NCI-H2029 (cell line): ENCODE measurements at places on chromosomes 5 and 9.
A peak's percentile ranks its signal among the peaks of the same experiment; 100 is the strongest.

- DNase-seq, result no peak
These were observed 183.9 kb downstream of the AUH start for GRCh38 chr9:91177661-91178280.

DNA sequence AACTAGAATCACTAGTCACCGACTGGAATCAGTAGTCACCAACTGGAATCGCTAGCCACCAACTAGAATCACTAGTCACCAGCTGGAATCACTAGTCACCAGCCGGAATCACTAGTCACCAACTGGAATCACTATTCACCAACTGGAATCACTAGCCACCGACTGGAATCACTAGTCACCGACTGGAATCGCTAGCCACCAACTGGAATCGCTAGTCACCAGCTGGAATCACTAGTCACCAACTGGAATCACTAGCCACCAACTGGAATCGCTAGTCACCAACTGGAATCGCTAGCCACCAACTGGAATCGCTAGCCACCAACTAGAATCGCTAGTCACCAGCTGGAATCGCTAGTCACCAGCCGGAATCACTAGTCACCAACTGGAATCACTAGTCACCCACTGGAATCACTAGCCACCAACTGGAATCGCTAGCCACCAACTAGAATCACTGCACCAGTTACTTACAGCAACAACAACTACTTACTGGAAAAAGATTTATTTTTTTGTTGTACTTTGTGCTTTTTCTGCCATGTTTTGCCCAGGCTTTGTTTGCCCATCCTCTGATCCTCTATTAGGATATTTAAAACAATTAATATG lies 25.7 kb upstream of the FLT4 start:
- DNase-seq, result no peak

DNA sequence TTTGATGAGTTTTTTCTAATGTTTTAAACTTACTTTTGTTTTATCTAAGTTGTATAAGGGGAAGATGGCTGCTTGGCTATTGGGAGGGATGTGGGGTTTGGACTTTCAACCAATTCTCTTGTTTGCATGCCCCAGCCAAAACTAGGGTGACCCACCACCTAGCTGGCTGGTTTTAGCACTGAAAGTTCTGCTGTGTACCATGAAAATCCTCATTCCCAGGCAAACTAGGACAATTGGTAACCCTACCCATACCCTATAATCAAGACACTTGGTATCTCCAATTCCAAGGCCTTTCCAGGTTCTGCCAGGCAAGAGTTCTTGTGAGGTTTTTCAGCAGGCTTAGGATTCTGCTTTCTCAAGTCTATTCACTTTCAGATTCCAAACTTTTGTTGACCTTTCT lies 13.1 kb downstream of the RAB3C start:
- DNase-seq, result no peak

DNA sequence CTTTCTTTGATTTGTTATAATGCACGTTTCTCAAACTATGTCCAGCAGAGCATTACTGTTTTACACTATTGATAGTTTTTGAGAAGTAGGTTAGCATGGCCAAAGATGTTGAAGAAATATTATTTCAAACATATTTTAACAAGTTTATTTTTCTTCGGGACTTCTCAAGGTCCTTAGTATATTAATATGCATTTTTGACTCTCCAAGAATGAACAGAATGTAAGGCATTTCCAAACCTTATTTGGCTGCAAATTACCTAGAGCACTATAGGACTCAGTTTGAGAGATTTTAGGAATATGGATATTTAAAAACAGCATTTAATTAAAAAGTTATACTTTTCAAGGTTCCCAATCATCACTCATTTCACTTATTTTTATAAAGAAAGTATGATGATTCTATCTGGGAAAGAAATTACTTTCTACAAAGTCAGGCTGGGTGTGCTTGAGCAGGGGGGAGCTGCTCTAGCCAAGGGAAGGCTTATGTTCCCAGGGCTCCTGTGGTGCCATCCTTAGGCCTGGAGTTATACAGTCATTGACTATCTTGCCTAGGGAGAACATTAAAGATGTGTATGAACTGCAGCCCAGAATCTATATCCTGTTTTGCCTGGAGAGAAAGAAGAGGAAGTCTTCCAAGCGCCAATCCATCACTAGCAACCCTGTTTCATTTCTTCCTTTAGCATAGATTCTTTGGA lies 27.6 kb upstream of the NREP start:
- no peak for DNase-seq

- DNase-seq, result no peak
These were observed 31.6 kb upstream of the NAA35 start for GRCh38 chr9:85909390-85909789.

DNA sequence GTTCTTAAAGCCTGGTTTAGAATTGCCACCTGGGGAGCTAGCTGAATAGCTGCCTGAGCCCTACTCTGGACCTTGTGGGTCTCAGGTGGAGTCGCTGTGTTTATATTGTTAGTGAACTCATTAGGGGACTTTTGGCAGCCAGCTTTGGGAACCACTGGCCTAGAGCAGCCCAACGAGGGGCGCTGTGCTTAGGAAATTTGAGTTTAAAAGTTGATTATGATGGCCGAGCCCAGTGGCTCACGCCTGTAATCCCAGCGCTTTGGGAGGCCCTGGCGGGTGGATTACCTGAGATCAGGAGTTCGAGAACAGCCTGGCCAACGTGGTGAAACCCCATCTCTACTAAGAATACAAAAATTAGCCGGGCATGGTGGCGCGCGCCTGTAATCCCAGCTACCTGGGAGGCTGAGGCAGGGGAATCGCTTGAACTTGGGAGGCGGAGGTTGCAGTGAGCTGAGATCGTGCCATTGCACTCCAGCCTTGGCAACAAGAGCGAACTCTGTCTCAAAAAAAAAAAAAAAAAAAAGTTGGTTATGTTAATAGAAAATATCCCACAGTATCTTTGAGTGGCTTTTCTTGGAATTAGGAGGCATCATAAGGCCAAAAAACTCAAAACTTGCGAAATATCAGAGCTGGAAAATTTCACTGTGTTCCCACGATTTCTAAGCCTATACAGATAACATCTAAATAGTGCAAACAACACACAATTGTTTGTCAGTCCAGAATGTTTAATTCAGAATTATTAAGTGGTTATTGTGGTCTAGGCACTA lies 809 bp downstream of the MCCC2 start:
- no peak for DNase-seq

GRCh38 chr5:74556006-74556405 lies 84.5 kb downstream of the ENC1 start:
- DNase-seq, result no peak

DNA sequence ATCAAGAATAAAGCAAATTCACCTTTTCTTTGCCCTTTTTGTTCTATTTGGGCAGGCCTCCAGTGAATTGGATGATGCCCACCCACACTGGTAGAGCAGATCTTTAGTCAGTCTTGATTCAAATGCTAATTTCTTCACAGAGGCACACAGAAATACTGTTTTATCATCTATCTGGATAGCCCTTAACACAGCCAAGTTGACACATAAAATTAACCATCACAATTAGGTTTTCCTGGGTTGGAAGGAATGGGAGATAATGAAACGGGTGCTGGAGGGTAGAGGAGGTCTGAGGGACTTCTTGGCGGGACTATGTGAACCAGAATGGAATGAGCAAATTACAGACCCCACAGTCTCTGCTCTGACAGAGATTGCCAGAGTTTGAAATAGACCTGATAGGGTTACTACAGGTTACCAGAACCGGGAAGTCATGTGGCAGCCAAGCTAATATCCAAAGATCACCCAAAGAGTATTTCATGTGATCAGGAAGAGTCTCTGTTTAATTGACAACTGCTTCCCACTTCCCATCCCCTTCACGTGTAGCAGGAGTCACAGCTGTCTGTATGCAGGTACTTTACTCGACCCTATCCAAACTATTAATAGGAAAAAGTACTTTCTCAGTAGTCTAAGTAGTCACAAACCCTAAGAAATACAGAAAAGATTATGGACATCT lies 20.0 kb upstream of the TMEM161B start:
- no peak for DNase-seq

- no peak for DNase-seq
These were observed 184.4 kb upstream of the IER5L start for GRCh38 chr9:129362287-129363000.

- DNase-seq, result no peak
These were observed 3.7 kb downstream of the DTWD2 start for GRCh38 chr5:118984602-118985001.

GRCh38 chr5:166032601-166033000 lies 2258.8 kb upstream of the WWC1 start:
- no peak for DNase-seq

GRCh38 chr5:133897431-133897830 lies 71.0 kb downstream of the C5orf15 start:
- DNase-seq, result no peak

GRCh38 chr5:87369431-87369830 lies 43.3 kb downstream of the CCNH start:
- DNase-seq, result no peak

DNA sequence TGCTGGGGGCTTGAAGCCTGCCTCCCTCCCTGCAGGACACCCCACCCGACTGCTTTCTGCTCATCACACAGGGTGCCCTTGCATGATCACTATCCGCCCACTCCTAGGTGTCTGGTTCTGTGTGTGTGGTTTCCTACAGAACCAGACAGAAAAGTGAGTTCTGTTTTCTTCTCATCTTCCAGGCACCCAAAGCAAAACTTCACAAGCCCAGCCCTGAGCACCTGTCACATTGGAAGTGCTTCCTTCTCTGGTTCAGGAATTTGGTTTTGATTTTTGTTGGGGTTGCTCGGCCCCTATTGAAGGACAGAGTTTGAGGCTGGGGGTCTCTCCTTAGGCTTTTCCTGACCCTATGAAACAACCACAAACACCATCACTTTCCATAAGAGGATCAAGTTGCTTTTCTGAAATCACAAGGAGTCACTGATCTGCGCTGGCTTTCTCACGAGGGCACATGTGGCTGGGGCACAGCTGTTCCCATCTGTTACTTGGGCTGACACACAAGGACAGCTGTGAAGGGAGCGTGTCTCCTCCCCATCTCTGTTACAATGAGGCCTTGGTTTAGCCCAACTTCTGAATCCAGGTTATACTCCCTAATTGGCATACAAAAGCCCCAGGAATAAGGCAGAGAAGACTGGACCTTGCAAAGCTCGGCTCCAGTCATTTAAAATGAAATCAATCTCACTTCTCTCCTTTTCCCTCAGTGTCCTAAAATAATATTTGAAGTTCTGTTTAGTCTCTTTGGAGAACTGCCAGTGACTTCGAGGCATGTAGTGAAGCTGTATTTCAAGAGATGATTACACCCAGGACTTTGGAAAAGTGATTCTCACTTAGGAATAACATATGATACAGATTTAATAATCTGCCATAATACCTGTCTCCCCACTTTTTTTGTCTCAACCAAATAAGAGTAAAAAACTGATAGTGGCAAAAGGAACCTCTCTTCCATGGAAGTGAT lies 213.1 kb upstream of the GAS1 start:
- no peak for DNase-seq

- no peak for DNase-seq
These were observed 647 bp upstream of the MEGF9 start for GRCh38 chr9:120714846-120715388.

GRCh38 chr5:112779531-112779930 lies 41.8 kb downstream of the APC start:
- DNase-seq, result no peak

GRCh38 chr5:132369474-132370180 lies at the start of gene SLC22A5:
SLC22A5 (plus strand) TSS chr5:132369710; CDS start chr5:132369973, 263 bp downstream.
- peak; percentile 49 for DNase-seq

DNA sequence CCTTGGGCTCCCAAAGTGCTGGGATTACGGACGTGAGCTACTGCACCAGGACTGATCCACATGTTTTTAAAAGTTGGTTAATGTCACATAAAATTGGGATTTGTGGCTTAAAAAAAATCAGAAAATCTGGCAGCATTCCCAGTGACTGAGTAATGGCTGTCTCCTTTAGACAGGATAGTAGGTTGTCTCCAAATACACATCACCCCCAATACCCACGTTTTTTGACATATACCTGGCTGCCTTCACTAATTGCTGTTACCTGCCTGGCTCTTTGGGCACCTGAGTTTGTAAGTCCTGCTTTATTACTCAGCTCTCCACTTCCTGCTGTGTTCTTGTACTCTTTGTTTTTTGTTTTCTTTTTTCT lies 84.8 kb downstream of the KDM4C start:
- no peak for DNase-seq

DNA sequence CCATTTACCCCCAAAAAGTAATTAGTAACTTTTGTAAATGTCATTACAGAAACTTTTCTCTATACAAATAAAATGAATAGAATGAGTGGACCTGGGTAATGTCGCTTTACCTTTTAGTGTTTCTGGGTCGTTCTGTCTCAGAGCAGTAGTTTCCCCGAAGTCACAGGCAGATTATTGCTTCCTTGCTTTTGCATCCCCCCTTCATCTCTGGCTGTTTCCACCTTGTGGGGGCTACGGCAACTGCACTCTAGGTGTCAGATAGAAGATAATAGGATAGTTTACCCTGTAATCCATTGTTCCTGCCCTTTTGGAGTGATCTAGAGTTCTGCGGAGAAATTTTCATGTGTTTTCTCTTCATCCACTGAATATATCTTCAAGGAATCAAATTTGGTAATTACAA lies 68.7 kb downstream of the PRR16 start:
- no peak for DNase-seq

GRCh38 chr9:366620-367019 lies 152.0 kb downstream of the DOCK8 start:
- no peak for DNase-seq

DNA sequence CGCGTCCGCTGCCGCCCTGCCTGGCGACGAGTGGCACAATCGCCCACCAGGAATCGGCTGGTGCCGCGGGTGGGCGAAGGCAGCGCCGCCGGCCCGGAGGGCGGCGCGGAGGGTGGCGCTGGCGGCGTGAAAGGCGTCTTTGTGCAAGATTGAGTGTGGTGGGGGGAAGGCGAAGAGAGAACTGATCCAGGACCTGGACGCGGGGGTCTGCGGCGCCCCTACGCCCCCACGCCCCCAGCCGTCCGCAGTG lies 4.6 kb upstream of the RGMB start:
- no peak for DNase-seq

DNA sequence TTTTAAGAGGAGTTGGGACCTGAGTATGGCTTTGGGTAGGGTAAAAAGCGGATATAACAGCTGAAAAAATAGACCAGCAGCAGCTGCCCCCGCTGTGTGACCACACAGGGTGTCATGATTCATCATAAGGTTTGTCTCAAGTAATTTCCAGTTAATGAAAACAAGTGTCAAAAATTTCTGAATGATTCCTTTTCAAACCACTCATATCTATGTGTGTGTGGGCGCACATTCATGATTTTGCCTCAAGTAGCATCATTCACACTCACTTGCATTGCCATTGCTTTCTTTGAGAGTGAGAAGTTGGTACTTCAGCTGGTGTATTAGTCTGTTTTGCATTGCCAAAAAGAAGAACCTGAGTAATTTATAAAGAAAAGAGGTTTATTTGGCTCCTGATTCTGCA lies 12.1 kb upstream of the TNFAIP8 start:
- DNase-seq, result no peak
